Activated CD8-positive, alpha-beta memory T cell treated with anti-CD3 and anti-CD28 coated beads, Interleukin-2, amount 10 ng/mL, durations not matched to agents 7 days and 5 days (primary cell): ENCODE measurements at places on chromosomes 6 and 20. TPM values are rescaled to one million over a fixed set of nuclear protein-coding genes. Genes with fewer than 3 reads are reported as not detected.

DNA sequence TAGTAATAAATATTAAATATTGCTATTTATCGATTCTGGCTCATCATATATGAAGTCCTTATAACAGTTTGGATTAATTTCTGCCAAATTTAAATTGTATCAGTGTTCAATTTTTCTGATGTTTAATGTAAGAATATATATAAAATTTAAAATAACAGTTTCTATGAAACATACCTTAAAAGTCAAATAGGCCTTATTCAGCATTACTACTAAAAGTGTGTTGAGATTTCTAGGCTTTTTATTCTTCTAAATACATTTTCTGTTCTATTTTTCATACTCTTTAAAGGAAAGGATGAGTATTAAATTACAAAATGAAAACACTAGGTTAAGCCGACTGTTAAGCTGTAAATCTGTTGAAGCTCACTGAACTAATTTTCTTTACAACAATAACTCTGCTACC lies 13.6 kb downstream of the PERP start:
- H3K36me3 ChIP-seq: peaks cover 32% of the 10 kb centered on the region
- no peaks in the 10 kb centered on the region for H3K27me3 ChIP-seq
- no peak overlapping the region for H3K27ac ChIP-seq
- no peak for DNase-seq
- no peaks in the 10 kb centered on the region for H3K4me1 ChIP-seq
- H3K4me3 ChIP-seq: no peak overlapping the region

- no peaks in the 10 kb centered on the region for H3K27me3 ChIP-seq
- DNase-seq: no peak
- H3K27ac ChIP-seq: no peak overlapping the region
Observed at GRCh38 chr6:100809346-100809745, 71.8 kb downstream of the ASCC3 start.

DNA sequence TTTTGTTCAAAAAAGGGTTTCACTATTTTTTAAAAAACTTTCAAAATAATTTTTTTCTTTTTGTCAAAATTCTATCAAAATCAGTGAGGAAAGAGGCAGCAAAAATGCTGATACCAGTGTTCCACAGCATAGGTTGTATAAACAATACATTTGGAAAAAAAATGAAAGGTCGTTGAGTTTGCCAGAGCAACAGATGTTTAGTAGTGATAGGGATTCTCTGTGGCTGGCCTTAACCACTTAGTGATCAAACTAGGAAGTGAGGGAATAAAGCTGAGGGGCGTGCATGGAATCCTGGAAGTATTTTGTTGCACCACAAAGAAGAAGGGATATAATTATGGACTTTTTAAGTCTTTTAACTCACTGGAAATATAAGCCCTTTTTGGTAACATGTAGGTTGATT lies 555.3 kb upstream of the CHD6 start:
- no peaks in the 10 kb centered on the region for H3K27me3 ChIP-seq
- H3K27ac ChIP-seq: no peak overlapping the region
- H3K36me3 ChIP-seq: no peaks in the 10 kb centered on the region
- no peaks in the 10 kb centered on the region for H3K4me1 ChIP-seq

- H3K27ac ChIP-seq: no peak overlapping the region
- peaks cover 3% of the 10 kb centered on the region for H3K27me3 ChIP-seq
- DNase-seq: no peak
Observed at GRCh38 chr6:142696123-142697000, 248.6 kb downstream of the HIVEP2 start.

- H3K36me3 ChIP-seq: peaks cover 6% of the 10 kb centered on the region
- H3K27me3 ChIP-seq: no peaks in the 10 kb centered on the region
- no peak overlapping the region for H3K4me3 ChIP-seq
- no peak overlapping the region for H3K27ac ChIP-seq
- peaks cover 29% of the 10 kb centered on the region for H3K4me1 ChIP-seq
- DNase-seq: no peak
Observed at GRCh38 chr20:63860325-63861051, 810 bp upstream of the ABHD16B start.

DNA sequence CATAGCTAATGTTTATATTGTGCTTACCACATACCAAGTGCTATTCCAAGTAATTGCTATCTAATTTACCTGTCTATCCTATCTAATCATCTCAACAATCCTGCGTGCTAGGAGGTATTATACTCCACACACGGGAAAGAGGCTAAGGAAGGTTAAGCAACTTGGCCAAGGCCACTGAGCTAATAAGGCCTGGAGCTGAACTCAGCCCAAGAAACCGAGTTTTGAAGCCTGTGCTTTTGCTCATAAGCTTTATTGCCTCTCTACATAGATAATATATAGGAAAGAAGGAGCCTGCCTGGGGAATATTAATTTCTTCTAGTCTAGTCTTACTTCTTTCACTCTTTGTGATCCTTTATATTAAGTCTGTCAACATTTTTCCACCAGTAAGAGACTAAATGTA lies 67.8 kb upstream of the ADGRF4 start:
- H3K27me3 ChIP-seq: peaks cover 2% of the 10 kb centered on the region
- H3K4me1 ChIP-seq: peaks cover 9% of the 10 kb centered on the region
- no peaks in the 10 kb centered on the region for H3K36me3 ChIP-seq
- H3K4me3 ChIP-seq: no peak overlapping the region

GRCh38 chr20:5821627-5822215 lies 71.5 kb downstream of the SHLD1 start:
- no peak overlapping the region for H3K4me3 ChIP-seq
- peaks cover 5% of the 10 kb centered on the region for H3K36me3 ChIP-seq
- H3K27ac ChIP-seq: no peak overlapping the region
- H3K27me3 ChIP-seq: no peaks in the 10 kb centered on the region
- DNase-seq: no peak

DNA sequence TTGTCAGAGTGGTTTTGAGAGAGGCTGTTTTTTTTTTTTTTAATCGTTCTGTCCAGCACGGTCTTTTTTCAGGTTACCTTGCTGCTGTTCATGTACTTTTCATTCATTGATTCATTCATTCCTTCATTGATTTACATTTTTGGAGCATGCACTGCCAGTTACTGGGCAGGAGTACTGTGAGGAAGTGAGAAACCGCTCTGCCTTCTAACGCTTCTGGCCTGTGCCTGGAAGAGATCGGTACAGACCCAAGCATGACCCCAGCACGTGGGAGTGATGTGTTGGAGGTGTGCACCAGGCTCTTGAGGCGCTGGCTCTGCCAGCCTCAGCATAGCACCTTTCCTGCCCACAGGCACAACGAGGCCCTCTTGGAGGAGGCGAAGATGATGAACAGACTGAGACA lies 9.1 kb downstream of the RIPK1 start:
- no peaks in the 10 kb centered on the region for H3K27me3 ChIP-seq
- DNase-seq: no peak
- no peak overlapping the region for H3K4me3 ChIP-seq
- H3K4me1 ChIP-seq: peaks cover 32% of the 10 kb centered on the region
- peaks cover 47% of the 10 kb centered on the region for H3K36me3 ChIP-seq

DNA sequence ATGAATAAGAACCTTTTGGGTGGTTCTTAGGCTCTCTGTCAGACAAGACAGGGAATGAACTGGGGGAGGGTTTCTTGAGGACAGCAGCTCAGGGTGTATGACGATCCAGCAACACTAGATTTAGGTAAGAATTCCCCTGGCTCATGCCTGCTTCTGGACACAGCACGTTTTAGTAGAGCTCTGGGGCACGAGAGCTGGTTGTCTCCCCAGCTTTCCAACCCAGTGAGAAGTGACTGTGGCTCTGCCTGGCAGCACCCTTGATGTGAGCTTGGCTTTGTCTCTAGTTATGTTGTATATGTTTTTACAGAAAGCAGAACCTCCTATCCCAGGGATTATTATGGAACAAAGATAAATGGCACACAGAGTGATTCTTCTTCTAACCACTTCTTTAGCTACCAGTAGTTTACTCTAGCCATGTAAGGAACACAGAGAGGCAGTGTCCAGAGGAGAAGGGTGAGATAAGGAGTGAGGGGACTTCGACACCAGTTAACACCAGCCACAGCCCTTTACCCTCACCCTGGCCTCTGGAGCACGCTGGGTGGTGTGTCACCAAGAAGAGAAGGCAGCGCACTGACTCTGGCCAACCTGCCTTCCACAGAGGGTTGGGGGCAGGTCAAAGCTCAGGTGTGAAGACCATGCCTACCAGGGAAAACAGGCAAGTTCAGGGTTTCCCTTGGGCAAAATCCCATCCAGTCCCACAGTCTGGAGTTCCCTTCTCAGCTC lies 3.9 kb downstream of the APOBEC2 start:
- H3K36me3 ChIP-seq: peaks cover 2% of the 10 kb centered on the region
- no peak overlapping the region for H3K27ac ChIP-seq
- no peaks in the 10 kb centered on the region for H3K27me3 ChIP-seq
- no peak for DNase-seq
- peaks cover 12% of the 10 kb centered on the region for H3K4me1 ChIP-seq

DNA sequence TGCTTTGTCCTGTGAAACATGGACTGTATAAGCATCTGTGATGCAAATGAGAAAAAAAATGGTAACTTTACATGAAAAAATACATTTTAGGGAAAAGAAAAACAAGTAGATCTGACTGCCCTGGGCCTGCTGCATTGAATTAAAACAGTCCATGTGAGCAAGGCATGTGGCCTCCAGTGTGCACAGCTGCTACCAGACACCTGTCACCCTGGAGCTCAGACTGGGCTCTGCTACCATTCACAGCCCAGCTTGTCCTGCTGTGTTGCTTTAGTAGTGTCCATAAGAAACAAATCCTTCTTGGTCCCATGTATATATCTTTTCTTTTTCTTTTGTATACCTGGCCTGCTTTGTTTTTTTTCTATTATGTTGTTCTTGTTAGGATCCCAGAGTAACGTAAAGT lies 315.9 kb downstream of the NKAIN2 start:
- no peaks in the 10 kb centered on the region for H3K4me1 ChIP-seq
- H3K27ac ChIP-seq: no peak overlapping the region
- no peaks in the 10 kb centered on the region for H3K27me3 ChIP-seq
- H3K36me3 ChIP-seq: no peaks in the 10 kb centered on the region

GRCh38 chr6:113679051-113679450 lies 178.1 kb upstream of the MARCKS start:
- no peak overlapping the region for H3K27ac ChIP-seq
- no peak for DNase-seq
- H3K27me3 ChIP-seq: no peaks in the 10 kb centered on the region
- H3K4me1 ChIP-seq: no peaks in the 10 kb centered on the region
- no peaks in the 10 kb centered on the region for H3K36me3 ChIP-seq

DNA sequence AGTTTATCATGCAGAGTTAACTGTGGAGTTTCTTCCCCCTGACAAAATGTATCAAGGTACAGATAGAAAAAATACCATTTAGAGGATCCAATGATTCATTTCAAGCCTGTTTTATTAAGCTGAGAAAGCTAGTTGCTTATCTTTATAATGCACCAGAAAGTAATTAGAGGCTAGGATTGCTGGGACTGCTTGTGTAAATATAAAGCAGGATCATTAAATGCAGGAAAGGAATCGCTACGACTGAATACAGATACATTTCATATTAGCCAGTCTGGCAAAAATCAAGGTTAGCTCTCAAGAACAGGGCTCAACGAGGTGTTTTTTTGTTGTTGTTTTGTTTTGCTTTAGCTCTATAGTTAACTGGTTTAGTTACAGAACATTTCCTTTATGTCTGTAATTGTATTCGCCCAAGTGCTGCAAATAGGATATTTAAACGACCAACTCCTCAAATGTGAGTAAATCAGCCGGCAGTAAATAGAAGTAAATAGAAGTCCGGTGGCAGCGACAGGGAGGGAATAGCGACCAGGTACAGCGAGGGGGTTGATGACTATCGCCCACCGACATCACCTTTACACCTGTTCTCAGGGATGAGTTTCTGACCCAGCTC lies 748 bp downstream of the UBE2J1 start:
- H3K36me3 ChIP-seq: peaks cover 16% of the 10 kb centered on the region
- H3K4me1 ChIP-seq: peaks cover 60% of the 10 kb centered on the region
- DNase-seq: no peak
- no peaks in the 10 kb centered on the region for H3K27me3 ChIP-seq
- peak overlapping the region; percentile 94 for H3K27ac ChIP-seq
- peak overlapping the region; percentile 95 for H3K4me3 ChIP-seq

Gene FRMD1
- total RNA-seq: not detected

Gene CDSN
- not detected for total RNA-seq

Gene ARMH2
- 0.28 TPM for total RNA-seq

Gene TP53TG5
- not detected for total RNA-seq

Gene COL12A1
- not detected for total RNA-seq

Gene NT5E
- total RNA-seq: 17.3 TPM

Gene SLPI
- not detected for total RNA-seq

Gene VSX1
- not detected for total RNA-seq

Gene RNF39
- not detected for total RNA-seq

Gene FIG4
- 9.0 TPM for total RNA-seq

Gene RWDD1
- 44.2 TPM for total RNA-seq

Gene THBS2
- not detected for total RNA-seq

Gene FAM210B
- total RNA-seq: 2.4 TPM
